ENCODE measurements at places on chromosomes 1 and 21.

- DNase-seq, result no peak
Observed at GRCh38 chr1:22470227-22470626, 18.6 kb downstream of the ZBTB40 start.

- peak; percentile 0 for DNase-seq
Observed at GRCh38 chr21:37700641-37701202, 215.5 kb downstream of the KCNJ6 start.

GRCh38 chr1:213914392-213914791 lies 73.4 kb upstream of the PROX1 start:
- no peak for DNase-seq

DNA sequence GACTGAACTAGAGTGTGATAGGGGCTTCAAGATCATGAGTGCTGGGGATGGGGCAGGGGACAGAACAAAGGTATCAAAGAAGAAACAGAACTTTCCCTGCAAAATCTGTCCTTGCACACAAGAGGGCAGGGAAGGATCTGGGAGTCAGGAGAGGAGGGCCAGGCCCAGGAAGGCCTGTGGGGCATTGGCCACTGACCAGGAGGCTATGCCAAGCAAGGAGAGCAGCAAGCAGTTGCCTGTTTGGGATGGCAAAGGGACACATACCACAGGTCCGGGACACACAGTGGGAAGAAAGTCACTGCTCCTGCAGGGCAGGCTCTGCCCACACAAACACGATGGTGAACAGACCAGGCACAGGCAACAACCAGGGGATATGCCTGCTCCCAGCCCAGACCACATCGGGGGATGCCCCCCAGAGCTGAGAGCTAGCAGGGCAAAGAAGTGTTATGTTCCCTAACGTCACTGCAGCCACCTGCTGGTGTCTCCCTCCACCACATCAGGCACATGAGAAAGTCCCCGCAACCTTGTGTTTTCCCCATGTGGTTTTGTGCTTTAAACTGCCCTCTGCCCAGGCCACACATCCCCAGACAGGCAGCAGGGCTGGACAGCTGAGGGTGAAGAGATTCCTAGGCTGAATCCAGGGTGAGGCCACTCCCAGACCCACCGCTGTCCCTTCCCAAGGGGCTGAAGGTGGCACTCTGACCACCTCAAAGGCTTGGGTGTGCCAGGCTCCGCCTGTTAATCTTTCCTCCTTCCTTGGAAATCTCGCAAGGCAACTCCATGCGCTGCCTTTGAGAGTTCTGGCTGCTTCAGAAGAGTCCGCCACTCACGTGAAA lies 53.6 kb downstream of the KIF21B start:
- no peak for DNase-seq

DNA sequence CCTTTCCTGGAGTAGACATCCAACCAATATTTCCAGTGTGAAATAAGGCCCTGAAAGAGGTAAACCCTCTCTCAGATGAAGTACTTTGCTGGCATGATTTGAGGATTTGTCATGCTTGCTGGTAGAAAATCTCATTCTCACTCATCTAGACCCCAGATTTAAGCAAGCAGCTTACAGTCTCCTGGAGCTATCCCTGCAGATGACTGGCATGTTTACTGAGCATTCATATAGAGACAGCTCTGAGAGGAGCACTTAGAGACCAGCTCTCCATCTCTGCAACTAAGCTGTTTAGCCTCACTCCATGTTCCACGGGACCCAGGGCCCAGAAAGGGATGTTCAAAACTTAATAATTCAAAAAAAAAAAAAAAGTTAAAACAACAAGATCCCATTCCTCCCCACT lies 34.2 kb downstream of the GPR161 start:
- DNase-seq, result no peak

GRCh38 chr1:80827666-80828065 lies 973.1 kb upstream of the ADGRL2 start:
- no peak for DNase-seq

DNA sequence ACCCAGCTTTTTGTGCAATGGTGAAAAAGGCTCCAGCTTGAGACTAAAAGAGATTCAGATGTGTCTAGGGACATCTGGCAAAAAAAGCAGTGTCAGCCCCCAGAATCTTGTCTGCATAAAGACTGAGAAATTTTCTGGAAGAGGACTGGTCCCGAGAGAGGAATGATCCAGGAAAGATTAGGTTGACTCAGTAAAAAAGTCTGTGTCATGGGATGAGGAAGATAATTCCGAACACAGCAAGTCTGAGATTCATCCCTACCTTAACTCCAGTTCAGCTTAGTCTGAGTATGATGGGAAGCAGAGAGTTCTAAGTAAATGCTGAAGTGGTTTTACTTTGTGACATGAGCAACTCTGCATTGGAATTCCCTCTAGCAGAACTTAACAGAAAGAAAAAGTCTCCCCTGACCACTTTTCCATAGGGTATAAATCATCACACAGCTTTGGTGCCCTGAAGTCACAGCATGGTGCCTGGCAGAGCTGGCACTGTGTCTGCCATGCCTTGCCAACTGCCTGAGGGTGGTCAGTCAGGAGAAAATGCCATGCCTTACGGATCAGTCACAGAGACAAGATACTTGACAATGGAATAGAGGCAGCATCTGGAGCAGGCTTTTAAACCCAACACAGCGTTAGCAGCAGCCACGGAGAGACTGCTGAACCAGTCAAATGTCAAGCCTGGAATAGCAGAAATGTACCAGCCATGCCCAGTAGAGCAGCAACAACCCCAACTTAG lies 153.4 kb downstream of the ZC3H11B start:
- DNase-seq, result no peak

DNA sequence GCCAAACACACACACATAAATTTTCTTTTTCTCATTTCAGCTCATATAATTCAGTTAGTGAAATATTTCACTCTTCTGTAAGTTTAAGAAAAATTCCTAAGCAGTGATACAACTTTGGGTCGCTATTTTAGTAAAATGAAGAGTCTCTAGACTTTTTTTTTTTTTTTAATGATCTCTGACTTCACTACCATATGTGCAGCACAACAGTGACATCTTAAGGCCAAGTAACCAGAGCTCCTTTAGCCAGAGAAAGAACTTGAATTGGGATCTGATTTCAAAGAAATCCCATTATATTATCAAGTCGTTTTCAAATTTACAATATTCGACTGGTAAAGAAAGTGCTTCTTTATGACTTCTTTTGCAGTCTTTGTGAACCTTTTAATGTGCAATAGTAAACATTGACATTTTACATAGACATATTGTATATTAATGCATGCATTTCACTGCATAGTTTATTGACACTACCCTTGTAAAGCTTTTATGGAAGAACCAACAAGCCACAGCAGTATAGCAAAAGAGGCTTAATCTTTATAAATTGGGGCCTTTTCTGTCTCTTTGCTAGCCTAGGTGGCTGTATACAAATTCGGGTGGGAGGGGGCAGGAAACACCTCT lies 62.2 kb downstream of the LRRC40 start:
- DNase-seq, result no peak

DNA sequence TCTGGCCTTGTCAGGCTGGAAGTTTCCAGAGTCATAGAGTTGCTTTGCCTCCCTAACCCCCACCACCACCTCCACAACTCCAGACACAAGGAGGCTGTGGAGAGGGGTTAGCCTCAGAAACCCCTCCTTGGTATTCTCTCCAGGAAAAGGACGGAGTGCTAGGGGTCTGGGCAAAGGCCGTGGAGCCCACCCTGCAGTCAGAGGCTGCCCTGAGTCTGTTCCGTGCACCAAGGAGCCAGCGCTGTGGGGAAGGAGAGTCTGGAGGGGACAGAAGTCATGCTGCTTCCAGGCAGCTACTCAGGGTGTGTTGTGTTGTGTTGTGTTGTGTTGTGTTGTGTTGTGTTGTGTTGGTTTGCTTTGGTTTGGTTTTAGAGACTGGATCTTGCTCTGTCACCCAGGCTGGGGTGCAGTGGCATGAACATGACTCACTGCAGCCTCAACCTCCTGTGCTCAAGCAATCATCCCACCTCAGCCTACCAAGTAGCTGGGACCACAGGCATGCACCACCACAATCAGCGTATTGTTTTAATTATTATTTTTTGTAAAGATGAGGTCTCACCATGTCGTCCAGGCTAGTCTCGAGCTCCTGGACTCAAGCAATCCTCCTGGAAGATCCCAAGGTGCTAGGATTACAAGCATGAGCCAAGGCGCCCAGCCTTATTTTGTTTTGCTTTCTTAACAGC lies 122.2 kb upstream of the TMEM51 start:
- DNase-seq, result no peak

- DNase-seq, result no peak
Observed at GRCh38 chr1:207962716-207963426, 51.9 kb upstream of the CD34 start.

GRCh38 chr21:33801424-33802405 lies 113.9 kb downstream of the ATP5PO start:
- no peak for DNase-seq

- no peak for DNase-seq
Observed at GRCh38 chr1:7511381-7511780, 259.7 kb upstream of the VAMP3 start.

DNA sequence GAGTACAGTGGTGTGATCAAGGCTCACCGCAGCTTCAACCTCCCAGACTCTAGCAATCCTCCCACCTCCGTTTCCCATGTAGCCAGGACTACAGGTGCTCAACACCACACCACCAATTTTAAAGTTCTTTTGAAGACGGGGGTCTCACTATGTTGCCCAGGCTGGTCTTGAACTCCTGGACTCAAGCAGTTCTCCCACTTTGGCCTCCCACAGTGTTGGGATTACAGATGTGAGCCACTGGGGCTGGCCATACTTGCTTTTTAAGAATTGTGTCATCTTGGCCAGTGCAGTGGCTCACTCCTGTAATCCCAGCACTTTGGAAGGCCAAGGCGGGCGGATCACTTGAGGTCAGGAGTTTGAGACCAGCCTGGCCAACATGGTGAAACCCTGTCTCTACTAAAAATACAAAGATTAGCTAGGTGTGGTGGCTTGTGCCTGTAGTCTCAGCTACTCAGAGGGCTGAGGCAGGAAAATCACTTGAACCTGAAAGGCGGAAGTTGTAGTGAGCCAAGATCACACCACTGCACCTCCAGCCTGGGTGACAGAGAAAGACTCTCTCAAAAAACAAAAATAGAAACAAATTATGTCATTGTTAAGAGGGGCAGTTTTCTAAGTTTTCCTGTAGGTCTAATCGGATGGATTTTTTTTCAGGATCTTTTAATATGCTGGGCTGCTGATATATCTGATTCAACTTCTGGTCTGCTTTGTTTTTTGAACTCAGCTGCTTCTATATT lies 18.7 kb downstream of the AK4 start:
- DNase-seq, result no peak

- DNase-seq, result no peak
Observed at GRCh38 chr1:231638647-231639046, 12.1 kb downstream of the DISC1 start.

DNA sequence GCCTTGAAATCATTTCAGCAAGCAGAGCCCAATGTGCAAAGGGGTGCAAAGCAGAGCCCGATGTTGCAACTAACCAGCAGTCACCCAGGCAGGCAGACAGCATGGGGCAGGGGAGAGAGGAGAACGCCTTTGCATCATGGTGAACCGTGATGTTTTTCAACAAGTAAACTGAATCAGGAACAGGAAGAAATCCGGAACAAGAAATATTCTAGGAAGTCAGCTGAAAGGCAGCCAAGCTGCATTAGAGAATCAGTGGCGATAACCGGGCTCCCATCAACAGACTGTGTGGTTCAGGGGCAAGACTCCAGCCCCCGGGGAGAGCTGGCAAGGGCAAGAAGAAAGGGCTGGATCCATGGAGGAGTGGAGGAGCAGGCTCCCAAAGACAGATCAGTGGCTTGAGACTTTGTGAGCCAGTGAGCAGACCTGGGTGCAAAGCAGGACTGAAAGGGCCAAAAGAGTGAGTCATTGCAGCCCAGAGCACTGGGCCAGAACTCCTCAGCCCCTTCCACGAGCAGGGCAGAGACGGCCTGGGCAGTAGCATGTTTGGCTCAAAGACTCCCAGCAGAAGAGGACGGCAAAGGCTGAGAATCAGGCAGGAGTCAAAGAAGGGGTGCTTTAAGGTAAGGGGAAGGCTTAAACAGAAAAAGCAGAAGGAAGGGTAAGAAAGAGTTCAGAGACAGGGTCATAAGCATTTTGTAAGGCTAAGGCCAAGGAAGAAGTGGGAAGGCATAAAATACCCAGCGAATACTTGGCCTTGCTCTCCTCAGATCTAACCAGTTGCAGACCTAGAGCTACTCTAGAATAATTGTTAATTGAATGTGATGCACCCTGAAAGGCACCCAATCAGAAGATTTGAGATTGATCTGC lies 155.0 kb downstream of the SETD4 start:
- DNase-seq, result no peak

DNA sequence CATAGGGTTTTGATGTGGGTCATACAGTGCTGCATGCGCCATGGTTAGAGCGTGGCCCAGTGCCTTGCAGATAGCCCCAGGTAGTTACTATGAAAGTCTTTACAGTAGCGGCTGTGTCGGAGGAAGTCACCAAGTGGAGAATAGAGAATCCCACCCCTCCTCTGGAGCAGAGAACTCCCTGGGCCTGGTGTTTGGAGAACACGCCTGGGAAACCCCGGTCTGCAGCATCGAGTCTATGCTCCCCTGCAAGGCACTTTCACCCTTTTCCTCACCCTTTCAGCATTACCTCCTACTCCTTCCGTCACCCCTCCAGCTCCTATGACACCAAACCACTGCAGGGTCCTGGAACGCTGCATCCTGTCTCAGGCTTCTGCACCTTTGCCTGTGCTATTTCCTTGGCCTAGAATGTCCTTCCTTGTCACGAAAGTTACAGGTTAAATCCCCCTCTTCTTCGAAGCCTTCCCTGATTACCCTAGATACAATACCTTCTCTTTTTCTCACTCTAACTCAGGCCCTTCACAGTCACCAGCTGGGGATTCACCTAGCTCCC lies 2.7 kb upstream of the SLC1A7 start:
- no peak for DNase-seq

GRCh38 chr1:20538227-20538626 lies 14.1 kb upstream of the FAM43B start:
- DNase-seq, result no peak

GRCh38 chr1:53182111-53182593 lies 14.5 kb upstream of the CPT2 start:
- peak; percentile 75 for DNase-seq

DNA sequence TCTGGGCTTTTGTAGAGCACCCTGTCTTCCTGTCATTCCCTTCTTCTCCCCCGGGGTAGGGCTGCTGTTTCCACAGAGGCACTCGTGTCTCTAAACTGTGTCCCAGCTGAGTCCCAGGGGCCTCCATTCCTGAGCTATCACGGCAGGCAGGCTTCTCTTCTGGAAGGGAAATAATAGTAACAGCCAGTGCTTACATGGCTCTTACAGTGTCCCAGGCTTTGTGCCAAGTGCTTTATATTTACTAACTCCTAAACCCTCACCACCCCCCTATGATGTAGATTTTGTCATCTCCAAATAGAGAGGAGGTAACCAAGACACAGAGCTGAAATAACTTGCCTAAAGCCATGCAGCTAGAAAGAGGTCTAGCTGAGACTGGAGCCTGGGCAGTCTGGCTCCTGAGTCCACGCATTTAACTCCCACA lies 1.4 kb upstream of the CELF3 start:
- DNase-seq, result no peak

DNA sequence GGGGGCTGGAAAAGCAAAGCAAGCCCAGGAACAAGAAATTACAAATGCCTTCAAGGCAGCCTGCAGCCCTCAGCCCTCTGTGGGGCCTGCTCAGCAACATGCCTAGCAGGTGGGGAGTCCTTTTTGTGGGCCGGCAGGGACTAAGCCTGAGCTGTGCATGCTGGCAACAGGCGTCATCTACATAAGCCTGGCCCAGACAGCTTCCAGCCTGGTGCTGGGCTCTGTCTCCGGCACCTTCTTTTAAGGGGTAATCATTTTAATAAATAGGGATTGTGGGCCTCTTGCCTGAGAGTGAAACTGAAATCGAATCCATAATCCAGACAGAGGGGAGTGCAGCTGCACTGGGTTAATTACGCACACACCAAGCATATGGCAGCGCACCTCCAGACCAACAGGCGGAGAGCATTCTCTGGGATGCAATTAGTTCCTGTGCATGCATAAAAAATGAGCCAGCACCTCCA lies 96.6 kb downstream of the DDX20 start:
- no peak for DNase-seq
